ENCODE measurements at places on chromosomes 2 and 18.

- DNase-seq: no peak
Observed at GRCh38 chr2:147600223-147600622, 244.6 kb upstream of the ACVR2A start.

GRCh38 chr2:94956797-94957391, 68.6 kb upstream of the MAL start:
- no peak for DNase-seq

GRCh38 chr2:120384486-120385354, 38.8 kb downstream of the INHBB start:
- DNase-seq: no peak

DNA sequence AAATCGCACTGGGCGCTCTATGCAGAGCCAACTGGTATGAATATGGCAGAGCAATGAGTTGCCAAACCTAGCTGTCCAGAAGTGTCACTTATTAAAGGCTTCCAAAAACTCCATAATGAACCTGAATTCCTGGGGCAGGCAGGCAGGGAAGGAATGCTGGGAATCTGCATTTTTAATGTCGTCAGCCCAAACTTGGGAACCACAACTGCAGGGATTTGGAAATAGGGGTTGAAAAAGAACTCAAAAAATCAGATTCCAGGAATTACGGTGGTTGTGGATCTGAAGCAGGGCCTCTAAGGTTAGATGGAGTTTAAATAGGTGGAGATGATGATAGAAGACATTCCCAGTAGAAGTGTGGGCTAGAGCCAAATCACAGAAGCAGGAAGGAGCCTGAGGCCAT, 15.0 kb downstream of the NCKAP5 start:
- no peak for DNase-seq

- DNase-seq: no peak
Observed at GRCh38 chr2:199704358-199705238, 146.4 kb downstream of the FTCDNL1 start.

- DNase-seq: no peak
Observed at GRCh38 chr2:178391701-178392100, 59.3 kb downstream of the PRKRA start.

DNA sequence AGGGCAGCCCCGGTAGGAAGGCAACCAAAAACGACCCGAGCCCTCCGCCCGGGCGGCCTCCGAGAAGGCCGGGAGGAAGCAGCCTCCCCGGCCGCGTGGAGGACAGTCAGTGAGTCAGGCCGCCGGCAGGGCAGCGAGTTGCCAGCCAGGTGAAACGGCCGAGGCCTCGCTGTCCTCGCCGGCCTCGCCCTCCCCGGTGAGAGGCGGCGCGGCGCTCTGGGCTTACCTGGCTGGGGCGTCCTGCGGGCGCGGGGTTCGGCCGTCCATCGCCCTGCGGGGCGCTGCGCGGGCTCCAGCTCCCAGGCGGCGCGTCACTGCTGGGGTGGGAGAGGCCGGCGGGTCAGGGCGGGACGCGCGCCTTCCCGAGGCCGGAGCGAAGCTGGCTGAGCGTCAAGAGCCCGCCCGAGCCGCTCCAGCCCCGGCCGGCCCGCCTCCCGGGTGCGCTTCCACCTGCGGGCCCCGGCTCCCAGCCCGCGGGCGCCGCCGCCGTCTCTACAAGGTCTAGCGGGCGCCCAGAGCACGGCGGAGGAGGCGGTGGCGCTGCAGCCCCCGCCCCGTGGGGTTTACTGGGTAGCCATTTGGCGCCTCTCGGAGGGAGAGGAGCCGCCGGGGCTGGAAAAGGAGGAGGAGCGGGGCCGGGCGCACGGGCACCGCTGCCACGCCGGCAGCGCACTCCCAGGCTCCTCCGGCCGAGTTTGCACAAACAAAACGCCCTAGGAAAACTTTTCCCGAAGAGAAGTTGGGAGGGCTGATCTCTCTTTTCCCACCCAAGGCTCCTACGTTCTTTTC, 499 bp downstream of the COBLL1 start:
- DNase-seq: peak; percentile 24

GRCh38 chr2:128469875-128470274, 151.2 kb upstream of the HS6ST1 start:
- DNase-seq: no peak

- no peak for DNase-seq
Observed at GRCh38 chr2:222922019-222922800, 61.4 kb downstream of the ACSL3 start.

GRCh38 chr18:58205443-58206160, 161.6 kb downstream of the NEDD4L start:
- no peak for DNase-seq

DNA sequence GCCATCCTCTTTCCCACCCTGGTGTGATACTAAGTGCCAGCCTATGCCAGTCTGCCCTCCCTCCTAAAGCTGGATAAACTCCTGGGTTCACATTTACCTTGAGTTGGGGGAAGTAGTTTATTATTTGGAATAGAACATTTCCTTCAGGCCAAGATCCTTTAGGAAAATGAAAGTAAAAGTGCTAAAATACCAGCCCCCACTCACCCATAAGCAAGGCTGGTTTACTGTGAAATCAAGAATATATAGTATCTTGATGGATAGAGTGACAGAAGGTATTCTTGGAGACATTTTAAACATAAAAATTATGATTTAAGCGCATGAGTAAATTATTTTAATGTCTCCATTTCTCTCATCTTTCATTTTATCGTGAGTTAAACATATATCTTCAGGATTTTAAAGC, 27.1 kb downstream of the ZNF532 start:
- DNase-seq: no peak

DNA sequence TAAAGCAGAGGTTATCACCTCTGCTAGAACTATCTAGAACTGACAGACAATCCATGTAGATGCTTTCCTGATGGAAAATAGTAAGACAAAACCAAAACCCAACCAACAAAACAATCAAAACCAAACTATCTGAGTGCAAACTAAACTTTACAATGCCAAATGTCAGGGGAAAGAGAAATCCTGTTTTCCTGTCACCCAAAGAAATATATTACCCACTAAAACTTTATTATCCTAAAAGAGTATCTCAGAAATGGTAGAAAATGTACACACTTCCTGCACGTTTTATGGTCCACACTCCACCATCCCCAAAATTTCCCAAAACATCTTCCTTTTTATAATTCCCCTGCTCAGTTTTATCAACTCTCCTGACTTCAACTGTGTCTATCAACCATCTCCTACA, 29.9 kb downstream of the SP3 start:
- DNase-seq: no peak

GRCh38 chr2:132256251-132256902, 94.6 kb upstream of the ANKRD30BL start:
- DNase-seq: no peak

DNA sequence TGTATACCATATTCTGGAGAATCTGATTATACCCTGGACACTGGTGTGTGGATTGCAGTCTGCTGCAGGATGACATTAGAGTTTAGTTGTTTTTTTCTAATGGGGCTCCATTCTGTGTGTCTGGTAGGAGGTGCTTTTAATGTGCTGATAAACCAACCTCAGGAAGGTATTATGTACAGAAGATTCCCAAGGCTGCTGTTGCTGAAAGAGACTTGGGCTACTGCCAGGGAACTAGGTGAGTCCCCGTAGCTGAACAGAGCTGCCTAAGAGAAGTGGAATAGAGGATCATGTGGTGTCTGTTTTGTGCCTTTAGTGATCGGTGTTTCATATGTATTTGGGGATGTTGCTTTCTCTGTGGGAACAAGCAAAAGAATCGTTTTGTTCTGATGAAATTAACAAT, 16.5 kb downstream of the SPATA3 start:
- no peak for DNase-seq

DNA sequence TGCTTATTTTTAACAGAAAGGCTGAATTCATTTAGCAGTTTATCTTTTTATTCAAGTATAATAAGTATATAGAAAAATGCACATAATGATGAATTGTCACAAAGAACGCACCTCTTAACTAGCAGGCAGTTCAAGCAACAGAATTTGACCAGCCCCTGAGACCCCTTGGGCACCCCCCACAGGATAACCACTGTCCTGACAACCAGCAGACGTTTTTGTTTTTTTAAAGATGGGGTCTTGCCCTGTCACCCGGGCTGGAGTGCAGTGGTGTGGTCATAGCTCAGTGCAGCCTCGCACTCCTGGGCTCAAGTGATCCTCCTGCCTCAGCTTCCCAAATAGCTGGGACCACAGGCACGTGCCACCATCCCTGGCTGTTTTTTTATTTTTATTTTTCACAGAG, 14.0 kb downstream of the PRELID3A start:
- no peak for DNase-seq

- no peak for DNase-seq
Observed at GRCh38 chr2:182228073-182228473, 198.8 kb downstream of the PDE1A start.

DNA sequence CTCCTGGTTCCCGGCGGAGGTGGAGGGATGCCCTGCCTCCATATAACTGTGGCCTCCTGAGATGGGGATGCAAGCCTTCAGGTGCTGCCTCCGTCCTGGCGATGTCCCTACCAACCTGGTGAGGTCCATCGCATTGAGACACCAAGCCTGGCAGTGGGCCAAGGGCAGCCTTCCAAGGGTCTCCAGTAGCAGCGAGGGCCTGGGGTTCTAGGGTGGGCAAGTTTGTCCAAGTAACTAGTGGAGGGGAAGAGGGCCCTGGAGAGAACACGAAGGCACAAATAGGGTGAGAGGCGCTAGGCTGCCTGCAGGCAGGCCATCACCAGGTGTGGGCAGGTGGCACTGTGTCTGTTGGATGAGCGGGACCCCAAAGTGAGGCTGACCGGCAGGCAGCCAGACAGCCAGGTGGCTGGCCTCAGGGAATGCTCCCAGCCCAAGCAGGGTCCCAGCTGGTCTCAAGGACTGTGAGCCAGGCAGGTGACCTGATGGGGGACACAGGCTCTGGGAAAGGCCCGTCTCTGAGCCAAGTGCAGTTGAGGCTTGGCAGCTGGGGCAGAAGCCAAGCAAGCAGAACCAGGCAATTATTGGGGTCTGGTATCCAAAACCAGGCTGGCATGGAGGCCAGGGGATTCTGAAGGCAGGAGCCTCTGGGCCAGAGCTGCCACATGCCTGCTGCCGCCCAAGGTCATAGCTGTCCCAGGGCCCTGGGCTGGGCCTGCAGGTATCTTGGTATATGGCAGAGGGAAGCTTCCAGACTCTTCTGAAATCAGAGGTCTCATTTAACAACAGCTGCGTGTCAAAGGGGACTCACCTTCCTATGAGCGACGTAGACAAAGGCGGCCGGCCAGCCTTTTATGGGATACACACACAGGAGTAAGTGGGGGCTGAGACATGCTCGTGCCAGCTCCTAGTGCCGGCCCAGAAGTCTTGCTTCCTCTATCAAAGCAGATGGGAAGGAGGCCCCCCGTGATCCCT, 23.4 kb downstream of the RAMP1 start:
- DNase-seq: no peak

- no peak for DNase-seq
Observed at GRCh38 chr2:190999949-191000665, 13.9 kb downstream of the STAT1 start.

- no peak for DNase-seq
Observed at GRCh38 chr2:9473985-9474360, 378 bp upstream of the IAH1 start.

GRCh38 chr2:232361646-232362045, 16.9 kb upstream of the ALPP start:
- DNase-seq: no peak

DNA sequence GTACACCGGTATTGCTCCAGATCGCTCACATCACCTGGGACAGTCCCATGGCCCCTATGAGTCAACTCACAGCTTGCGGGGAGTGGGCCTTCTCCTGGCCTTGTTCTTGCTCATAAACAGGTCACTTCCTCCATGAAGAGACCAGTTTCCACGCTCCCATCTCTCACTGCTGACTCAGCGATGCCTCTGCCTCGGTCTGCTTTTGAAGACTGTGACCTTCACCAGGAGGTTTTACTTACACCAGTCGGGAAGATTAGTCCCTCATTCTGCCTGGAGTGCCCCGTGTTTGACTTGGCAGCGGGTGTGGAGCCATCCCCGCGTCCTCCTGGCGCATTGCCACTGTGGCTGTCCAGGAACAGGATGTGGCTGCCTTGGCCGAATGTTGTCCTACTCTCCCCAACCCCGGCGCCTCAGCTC, 159.8 kb downstream of the RHBDD1 start:
- DNase-seq: no peak

DNA sequence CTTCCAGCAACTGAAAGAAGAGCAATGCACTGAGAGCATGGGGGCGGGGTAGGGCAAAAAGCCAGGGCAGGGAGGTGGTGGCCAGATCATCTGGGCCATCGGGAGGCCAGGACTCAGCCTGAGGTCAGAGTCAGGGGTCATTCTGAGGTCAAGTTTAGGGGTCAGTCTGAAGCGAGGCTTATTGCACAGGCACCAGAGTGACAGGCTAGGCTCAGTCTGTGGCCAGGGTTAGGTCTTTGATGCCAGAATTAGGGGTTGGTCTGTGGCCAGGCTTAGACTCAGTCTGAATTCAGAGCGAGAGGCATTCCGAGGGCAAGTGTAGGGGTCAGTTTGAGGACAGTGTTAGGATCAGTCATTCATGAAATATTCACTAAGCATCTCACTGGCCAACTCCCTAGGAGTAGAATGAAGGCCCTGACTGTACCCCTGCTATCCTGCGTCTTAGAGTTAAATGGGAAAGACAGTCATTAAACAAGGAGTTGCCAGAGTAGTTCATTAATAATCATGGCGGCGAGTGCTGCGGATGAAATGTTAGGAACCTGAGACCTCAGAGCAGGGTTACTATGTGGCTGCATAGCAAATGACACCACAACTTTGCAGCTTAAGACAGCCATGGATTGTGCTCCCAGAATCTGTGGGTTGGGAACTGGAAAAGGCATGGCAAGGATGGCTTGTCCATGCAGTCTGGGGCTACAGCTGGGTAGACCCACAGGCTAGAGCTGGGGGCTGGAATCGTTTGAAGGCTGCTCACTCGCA, 198.7 kb downstream of the CYP26B1 start:
- DNase-seq: no peak

DNA sequence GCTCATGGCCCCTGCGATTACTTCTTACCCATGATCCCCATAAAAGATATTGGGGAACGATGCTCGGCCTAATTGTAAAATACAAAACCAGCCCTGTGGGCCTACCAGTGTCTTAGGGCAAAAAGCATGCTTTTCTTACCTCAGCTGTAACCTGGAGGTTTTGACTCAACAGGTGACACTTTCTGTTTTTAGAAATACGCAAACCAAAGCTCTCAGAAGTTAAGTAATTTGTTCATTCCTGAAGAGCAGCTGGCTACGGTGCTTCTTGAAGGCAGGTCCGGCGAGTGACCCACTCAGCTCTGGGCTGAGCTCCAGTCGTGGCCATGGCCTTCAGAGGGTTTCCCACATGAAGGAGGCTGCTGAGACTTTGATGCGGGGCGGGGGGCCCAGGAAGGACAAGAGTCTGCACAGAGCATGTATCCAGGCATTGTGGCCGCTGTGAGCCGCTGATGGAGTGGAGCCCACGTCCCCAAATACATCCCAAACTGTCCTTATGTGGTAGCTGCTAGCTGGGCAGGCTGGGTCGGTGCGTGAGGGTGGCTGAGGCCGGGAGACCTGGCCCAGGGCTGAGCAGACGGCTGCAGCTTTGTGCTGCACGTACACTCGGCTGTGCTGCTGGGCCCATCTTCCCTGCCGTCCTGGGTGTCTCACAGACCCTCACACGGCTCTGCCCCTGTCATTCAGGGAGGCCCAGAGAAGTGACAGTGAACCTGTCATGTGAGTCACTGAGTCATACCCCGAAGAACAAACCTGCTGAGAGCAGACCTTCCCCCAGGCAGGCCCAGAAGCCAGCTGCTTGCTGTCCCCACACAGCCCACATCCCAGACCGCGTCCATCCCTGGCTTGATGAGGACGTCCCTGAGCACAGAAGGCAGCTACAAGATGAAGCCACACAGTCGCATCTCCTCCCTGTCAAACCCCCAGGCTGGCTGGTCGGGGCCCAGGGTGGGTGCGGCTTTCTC, 34.1 kb downstream of the ITGB1BP1 start:
- no peak for DNase-seq

- no peak for DNase-seq
Observed at GRCh38 chr2:137928547-137929518, 35.4 kb upstream of the HNMT start.
